ENCODE measurements at places on chromosomes 1 and 21.

- no peak for DNase-seq
These were observed 31.9 kb downstream of the OTUD7B start for GRCh38 chr1:149978547-149979023.

GRCh38 chr1:170657275-170657853 lies 6.6 kb upstream of the PRRX1 start:
- DNase-seq, result no peak

- no peak for DNase-seq
These were observed 57.3 kb downstream of the OBSCN start for GRCh38 chr1:228265167-228265566.

DNA sequence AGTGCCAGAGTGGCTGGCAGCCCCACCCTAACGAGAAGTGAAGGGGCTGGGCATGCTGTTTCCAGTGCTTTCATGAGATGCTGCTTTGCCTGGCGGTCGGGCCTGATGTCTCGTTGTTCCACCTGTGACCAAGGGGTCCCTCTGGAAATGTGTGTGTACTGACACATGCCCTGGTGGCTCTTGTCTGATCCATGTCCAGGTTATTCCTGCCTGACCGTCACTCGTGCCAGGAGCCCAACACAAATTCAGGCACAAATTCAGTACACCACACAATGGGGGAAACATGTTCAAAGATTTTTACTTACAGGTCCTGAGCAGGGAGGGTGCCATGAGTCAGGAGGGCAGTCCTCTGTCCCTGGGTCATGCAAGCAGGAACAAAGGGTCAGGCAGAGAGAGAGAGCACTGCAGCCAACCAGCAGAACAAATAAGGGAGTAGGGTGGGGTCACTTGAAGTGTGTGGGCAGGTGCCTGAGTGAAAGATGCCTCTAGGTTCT lies 76.3 kb downstream of the ADARB1 start:
- no peak for DNase-seq

GRCh38 chr21:15423676-15424445 lies 305.9 kb upstream of the USP25 start:
- DNase-seq, result no peak

- DNase-seq, result no peak
These were observed 46.3 kb upstream of the PRDX6 start for GRCh38 chr1:173430677-173431303.

DNA sequence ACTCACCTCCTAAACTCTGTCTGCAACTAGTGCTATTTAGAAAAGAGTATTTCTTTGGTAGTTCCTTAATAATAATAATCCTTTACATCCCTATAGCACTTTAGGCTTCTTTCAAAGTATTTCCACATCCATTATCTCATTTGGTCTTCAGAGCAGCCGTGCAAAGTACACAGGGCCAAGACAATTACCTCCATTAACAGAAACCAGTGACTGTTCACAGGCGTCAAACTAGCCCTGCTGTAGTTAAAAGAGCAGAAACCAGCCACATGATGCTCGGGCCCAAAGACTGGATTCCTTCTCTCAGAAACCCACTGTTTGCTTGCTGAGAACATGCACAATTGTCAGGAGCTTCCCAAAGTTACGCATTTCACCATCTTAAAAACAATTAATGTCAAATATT lies 396.0 kb upstream of the DAB1 start:
- no peak for DNase-seq

GRCh38 chr1:177385760-177386698 lies 215.3 kb downstream of the BRINP2 start:
- no peak for DNase-seq

DNA sequence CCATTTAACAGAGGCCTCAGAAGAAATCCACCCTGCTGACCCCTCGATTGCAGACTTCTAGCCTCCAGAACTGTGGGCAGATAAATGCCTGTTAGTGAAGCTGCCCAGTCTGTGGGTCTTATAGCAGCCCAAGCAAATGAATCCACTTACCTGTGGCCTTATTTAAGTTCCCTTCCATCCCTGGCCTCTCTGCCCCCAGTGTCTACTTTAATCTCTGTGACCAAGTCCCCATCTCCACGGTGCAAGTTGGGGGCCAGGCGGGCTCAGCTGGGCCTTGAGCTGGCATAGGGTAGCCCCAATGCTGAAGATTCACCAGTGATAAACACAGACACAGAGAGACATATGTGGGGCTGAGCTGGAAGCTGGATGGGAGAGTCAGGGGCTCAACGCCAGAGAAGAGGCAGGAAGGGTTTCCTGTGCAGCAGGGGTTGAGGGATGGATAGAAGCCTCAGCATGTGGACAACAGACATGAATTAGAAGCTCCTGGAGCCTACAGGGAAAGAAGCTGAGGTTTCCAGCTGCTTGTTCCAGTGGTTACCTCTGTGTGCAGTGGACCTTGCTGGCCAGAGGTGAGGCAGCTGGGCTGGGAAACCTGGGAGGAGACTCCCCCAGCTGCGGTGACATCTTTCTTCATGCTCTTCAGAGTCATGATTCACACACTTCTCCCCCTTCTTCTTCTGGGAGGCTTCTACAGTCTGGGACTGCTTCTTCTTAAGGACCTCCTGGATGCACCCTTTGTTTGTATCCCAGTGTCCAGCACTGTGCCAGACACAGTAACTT lies 13.4 kb upstream of the B3GALT5 start:
- no peak for DNase-seq

DNA sequence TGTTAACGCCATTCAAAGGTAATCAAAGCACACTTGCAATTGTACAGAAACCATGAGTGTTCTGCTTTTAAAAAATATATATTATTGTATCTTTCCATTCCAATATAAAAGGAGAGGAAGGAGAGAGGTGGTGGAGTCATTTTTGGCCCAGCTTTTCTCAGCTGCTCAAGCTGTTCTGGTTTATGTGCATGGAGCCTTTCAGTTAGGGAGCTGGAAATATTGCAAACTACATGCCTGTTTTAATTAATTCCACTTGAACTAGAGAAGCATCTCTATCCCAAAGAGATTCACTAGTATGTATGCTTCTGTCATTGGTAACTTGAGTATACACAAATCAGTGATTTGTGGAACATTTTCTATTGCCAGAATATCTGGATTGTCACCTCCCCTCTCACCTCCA lies 28.5 kb upstream of the C1orf105 start:
- no peak for DNase-seq

GRCh38 chr1:110291241-110292030 lies 47.7 kb upstream of the RBM15 start:
- DNase-seq, result no peak

- peak; percentile 86 for DNase-seq
These were observed 898 bp upstream of the TMEM200B start for GRCh38 chr1:29124366-29125236.

DNA sequence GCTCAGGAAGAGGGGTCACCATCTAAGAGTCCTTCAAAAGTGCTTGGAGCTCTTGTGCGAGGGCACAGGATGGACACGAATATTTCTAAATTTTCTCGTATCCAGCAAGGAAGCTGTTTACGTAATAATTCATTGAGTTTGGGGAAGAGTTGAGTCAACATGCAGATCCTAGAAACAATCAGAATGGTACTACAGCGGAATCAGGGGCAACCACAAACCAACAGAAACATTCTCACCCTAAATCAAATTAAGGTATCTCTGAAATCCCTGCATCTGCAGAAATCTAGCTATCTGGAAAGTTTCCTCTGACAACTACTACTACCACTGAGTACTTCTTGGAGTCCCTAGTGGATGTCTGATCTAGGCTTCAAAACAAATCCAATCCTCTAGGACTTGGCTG lies 352.4 kb downstream of the LTN1 start:
- no peak for DNase-seq

GRCh38 chr1:27144920-27145661 lies 9.8 kb downstream of the SLC9A1 start:
- DNase-seq, result no peak

GRCh38 chr1:156461781-156462647 lies 38.6 kb downstream of the MEF2D start:
- DNase-seq, result no peak

- no peak for DNase-seq
These were observed 23.5 kb downstream of the COP1 start for GRCh38 chr1:176183618-176184017.

GRCh38 chr1:61097317-61097716 lies 15.0 kb downstream of the NFIA start:
- DNase-seq, result no peak

GRCh38 chr1:162373072-162373427 lies 3.6 kb downstream of the SPATA46 start:
- DNase-seq, result no peak

DNA sequence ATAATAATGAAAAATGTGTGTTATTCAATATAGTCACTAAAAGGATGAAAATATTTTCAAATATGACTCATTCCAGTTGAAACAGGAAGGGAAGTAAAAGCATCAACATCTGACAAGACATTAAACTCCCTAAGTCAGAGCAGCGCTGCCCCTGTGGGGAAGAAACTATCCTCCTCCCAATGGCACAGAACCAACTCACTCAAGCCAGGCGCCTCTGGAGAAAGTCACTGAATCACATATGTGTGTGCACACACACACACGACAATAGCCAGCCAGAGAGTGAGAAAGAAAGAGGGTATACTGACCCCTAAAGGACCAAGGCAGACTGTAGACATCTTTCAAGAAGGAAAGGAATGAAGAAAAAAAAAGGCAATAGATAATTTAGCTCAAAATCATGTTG lies 126.9 kb downstream of the SETD4 start:
- DNase-seq, result no peak

DNA sequence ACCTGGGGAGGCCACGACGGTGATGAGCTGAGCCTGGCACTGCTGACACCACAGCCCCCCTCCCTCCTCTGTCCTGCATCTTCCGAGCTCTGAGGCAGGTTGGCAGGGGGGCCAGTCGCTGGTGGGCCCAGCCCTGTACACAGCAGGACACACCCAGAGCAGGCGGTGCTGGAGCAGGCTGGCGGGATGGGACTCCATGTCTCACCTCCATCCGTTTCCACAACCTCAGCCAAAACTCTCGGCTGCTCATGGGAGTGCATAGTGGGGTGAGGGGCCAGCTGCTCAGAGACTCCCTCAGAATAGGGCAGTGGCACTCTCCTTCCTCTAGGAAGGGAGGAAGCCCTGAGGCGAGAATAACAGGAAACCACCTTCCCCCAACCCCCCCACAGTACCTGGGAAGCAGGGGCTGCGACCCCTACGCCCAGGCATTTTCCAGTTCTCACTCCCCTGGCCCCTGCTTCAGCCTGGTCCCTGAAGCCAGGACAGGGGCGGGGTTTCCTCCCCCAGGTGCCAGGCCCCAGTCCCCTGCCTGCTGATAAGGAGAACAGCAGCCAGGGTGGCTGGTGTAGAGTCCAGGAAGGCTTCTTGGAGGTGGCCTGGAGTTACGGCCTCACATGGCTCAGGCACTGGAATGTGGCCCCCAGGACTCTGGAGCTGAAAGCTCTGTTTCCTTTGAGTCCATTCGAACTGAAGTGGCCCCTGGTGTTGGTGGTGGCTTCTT lies 3.2 kb upstream of the IBA57 start:
- no peak for DNase-seq

DNA sequence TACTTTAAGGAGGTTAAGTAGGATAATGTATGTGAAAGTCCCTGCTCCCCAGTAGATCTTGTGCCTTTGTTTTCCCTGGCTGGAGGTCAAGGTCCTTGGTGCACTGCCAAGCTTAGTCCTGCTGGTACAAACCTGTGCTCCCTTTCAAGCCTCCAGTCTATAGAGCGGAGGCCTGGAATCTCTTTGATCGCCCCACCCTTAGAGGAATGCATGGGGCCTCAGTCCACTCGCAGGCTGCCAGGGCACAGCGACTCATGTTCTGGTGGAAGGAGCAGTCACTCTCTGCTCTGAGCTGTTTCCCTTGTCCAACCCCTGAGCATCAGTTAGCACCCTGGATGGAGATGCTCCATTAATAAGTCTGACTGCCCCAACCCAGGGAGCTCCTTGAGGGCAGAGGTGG lies 121.8 kb downstream of the HMGB4 start:
- peak; percentile 1 for DNase-seq

DNA sequence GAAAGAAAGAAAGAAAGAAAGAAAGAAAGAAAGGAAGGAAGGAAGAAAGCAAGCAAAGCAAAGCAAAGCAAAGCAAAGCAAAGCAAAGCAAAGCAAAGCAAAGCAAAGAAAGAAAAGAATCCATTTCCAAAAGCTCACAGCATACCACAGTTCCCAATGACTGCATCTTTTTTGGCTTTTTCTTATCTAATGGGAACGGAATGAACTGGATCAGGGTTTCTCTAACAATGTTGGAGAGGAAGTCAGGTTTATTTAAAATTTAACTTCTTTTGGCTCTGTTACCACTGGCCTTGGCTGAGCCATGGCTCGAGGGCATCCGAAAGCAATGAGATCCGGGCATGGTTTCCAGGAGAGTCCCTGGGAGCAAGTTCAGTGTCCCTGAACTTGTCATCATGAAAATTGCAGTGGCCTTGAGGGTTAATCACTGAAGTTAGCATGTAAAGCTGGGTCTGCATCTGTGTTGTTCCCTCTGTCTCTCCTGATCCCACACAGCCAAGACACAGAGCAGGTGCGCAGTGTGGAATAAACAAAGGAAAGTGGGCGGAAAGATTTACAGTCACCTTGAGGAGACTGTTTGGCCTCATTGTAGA lies 34.6 kb upstream of the CTPS1 start:
- no peak for DNase-seq

GRCh38 chr21:39336457-39337008 lies 12.4 kb downstream of the HMGN1 start:
- no peak for DNase-seq

GRCh38 chr1:85479491-85479890 lies 14.5 kb upstream of the DDAH1 start:
- no peak for DNase-seq

- DNase-seq, result no peak
These were observed 70.0 kb upstream of the C21orf91 start for GRCh38 chr21:17889171-17889570.

DNA sequence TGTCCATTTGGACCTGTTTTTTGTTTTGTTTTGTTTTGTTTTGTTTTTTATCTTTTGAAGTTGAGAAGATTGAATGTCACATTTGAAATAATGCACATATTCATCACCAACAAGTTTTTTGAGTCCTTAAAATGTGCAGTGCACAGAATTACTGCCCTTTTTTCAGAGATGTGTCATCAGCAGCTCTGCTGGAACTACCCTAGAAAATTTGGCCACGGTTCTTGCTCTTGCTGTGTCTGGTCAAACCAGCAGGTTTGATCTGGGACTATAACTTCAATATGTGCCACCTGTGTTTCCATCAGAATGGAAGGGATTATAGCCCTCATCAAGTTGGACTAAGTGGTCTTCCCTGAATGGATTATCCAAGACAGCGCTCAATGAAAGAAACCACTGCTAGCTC lies 24.1 kb upstream of the CNN3 start:
- DNase-seq, result no peak

DNA sequence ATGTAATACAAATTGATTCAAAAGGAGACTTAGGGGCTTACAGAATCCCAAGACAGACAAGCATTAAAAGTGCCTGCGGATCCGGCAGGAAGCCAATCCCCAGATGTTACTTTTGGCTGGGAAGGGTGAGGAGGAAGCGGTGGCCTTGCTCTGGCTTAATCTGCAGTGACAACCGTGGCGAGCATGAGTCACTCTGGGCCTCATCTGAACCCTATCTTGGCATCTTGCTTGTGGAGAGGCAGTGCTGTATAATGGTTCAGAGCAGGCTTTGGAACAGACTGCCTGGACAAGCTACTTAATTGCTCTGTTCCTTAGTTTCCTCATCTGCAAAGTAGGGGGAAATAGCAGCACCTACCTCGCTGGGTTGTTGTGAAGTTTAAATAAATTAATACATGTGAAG lies 74.1 kb downstream of the XCL2 start:
- no peak for DNase-seq

GRCh38 chr1:1891349-1892078 lies 627 bp upstream of the GNB1 start:
- peak; percentile 78 for DNase-seq
